HFFc6 (cell line): ENCODE measurements at places on chromosomes 3 and 15. TPM values are rescaled to one million over a fixed set of nuclear protein-coding genes. Genes with fewer than 3 reads are reported as not detected.

- DNase-seq, result peak; percentile 97
Observed at GRCh38 chr3:195102609-195103467, 168.1 kb downstream of the XXYLT1 start.

DNA sequence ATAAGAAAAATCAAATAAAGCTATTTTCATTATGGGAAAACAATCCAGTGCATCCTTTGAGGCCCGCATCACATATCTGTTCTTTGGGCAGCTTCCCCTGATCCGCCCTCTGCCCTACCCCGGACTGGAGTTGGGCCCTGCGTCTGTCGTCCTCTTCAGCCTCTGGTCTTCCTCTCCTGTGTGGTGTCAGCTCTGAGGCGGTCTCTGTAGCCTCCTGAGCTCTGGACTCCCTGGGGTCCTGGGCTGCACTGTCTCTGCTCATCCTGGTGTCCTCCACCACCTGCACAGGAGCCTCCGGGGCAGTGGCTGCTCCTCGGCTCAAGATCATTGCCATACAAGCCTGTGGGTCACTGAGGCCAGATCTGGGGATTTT, 7.4 kb upstream of the SNX22 start:
- no peak for DNase-seq

GRCh38 chr3:108459225-108459624, 51.2 kb downstream of the MYH15 start:
- DNase-seq, result no peak

DNA sequence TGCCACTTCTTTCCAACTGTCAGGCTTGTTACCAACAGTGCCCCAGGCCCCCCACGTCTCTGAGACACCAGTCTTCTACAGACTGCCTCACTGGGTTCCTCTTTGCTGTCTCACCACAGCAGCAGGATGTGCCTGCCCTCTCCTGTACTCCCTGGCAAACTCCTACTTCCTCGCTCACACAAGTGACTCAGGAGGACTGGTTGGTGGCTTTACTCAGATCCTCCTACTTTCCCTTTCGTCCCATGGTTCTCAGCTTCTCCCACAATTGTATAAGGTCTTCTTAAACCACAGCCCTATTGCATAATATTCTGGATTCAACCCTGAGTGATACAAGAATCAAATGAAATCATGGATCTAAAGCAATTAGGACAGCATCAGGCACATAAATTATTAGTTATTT, 246.6 kb upstream of the PROK2 start:
- peak; percentile 74 for DNase-seq

- DNase-seq, result no peak
Observed at GRCh38 chr3:192818126-192818525, 90.8 kb upstream of the FGF12 start.

CTDSPL2 gene
- 22.3 to 32.7 TPM (median 24.1 TPM) in 3 replicates for total RNA-seq
